ENCODE measurements at places on chromosomes 2 and 18.

- DNase-seq = no peak
Measured at GRCh38 chr2:32902174-32902573, 44.6 kb upstream of the LTBP1 start.

DNA sequence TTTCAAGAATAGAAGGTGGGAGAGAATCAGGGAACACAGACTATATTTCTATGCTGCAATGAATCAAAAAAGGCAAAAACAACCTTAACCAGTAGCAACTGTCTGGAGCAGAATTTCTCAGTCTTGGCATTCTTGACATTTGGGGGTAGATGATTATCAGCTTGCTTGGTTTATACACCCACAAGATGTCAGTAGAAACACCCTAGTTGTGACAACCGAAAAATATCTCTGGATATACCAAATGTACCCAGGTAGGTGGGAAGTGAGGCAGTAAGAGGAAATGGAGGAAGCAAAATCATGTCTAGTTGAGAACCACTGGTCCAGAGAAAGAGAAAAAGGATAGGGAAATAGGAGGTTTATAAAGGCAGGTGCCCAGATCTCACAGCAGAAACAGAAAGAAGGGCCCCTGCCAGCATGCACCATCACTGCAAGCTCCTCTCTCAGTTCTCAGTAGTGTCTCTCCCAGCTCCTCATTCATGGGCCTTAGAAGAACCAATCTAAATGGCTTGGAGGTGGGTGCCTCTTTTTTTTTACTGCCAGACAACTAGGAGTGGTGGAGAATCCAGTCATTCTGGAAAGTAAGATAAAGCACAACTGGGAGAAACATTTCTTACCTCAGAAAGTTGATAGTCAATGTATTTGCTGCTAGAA, 50.4 kb downstream of the MBD2 start:
- DNase-seq = no peak

- no peak for DNase-seq
Measured at GRCh38 chr2:218329826-218330593, 26.6 kb upstream of the CATIP start.

GRCh38 chr2:58045580-58046334, 849 bp upstream of the VRK2 start:
- DNase-seq = no peak

DNA sequence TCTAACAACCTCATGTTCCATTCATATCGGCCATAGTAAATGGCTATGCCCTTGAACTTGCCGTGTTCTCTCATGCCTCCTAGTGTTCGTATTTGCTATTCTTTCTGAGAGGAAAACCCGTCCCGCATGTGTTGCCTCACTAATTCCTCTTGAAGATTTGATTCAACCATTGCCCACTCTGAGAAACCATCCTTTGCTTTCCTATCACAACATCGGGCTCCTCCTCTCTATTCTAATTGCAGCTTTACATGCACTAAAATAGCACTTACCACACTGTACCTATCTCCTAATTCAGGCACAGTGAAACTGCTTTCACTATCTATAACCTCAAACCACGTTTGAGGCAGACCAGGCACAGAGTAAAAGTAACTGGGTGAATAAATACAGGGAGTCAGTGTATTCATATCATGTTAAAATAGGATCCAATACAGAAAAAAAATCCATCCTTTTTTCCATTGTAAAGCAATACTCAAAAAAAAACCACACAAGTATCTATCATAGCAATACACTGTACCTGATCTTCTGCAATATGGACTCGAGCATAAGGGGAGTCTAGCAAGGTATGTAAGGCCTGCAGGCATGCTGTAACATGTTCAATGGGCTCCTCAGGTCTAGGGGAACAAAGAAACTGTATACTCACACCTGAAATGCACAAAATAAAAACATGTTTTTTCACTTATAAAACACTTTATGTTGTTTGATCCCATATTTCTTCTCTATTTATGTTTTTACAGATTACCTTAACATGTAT, 39.0 kb upstream of the STRN start:
- no peak for DNase-seq

DNA sequence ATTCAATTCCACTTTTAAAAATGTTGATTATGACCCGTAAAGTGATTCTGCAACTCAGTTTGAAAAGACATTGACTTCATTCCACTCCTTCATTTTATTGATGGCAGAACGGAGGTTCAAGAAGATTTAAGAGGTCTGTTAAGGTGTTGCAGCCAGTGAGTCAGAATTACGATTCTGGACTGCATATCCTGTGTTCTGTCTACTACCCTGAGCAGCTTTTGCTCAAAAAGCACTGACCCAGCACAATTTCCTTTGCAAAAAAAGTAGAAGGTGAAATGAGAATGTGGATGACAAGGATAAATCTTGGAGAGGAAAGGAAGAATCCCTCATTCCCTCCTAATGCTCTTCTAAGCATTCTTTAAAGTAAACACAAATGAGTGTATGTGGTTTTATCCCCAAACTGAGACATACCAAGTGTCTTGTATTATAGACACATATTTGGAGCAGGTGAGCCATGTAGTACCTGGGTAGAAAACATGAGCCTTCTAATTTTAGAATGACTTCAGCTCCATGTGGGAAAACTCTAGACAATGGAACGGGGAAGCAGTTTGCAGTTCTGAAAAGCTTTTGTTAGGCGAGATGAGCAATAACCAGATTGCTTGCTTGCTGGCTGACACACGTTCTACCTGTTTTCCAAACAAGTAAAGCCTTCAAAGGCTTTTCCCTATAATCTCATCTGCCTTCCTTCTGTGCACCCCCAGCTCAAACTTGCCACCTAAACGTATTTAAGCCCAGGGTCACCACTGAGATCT, 44.7 kb downstream of the TGFA start:
- DNase-seq = no peak

DNA sequence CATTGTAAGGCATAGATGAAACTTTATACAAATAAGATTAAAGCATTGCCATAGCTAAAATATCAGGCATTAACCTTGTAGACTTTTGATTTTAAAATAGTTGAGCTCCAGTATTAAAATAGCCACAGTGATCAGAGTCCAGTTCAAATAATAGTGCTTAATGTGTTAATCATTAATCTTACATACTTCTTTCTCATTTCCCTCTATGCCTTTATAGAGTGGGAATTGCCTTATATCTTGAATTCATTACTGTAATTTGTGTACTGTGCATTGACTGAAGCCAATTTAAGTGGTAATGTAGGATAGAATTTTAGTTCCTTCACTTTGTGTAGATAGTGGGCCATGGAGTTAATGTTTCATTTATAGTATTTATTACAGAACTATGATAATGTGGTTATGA, 549.2 kb upstream of the VWC2L start:
- DNase-seq = no peak

DNA sequence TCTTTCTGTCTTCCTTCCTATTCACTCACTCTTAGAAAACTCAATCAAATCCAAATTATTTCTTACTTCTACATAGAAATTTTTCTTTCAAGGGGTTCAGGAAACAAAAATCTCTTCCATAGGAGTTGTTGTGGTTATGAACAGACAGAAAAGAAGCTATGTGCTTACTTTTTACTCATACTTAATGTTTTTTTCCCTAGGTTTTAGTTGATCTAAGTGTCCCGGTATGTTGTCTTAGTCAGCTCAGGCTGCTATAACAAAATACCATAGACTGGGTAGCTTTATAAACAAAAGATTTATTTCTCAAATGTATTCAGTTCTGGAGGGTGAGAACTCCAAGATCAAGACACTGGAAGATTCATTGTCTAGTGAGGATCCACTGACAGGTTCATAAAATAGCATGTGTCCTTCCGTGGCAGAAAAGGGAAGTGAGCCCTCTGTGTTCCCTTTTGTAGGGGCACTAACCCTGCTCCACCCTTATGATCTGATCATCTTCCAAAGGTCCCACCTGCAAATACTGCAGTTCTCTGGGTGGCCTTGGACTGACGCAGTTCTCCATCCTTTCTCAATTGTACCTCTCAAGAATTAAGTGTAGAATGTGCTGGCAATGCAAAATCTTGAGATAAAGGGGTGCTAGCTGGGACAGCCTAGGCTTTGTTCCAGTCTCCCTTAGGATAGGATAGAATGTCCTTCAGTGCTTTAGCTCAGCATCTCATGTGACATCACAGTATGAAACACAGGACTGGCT, 14.4 kb upstream of the VRK2 start:
- DNase-seq = no peak

DNA sequence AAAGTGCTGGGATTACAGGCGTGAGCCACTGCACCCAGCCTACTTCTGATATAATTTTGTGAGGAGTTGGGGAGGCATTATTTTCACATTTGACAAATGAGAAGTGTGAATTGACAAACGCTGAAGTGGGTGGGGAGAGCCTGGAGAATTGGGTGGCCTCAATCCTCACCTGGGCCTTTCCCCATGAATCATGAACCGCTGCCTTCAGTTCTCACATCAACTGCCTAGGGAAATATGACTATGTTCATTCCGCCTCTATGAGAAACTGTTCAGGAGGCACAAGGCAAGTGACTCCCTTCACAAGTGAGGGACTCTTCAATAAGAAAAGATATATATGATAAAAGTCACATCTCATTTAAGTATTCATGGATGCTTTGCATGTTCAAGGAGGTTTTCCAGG, 96.6 kb upstream of the RND3 start:
- DNase-seq = no peak

- DNase-seq = no peak
Measured at GRCh38 chr2:62687636-62688035, 17.9 kb upstream of the EHBP1 start.

- DNase-seq = no peak
Measured at GRCh38 chr2:25251422-25252273, 83.3 kb upstream of the POMC start.

- no peak for DNase-seq
Measured at GRCh38 chr2:9667826-9668225, 37.0 kb upstream of the YWHAQ start.

DNA sequence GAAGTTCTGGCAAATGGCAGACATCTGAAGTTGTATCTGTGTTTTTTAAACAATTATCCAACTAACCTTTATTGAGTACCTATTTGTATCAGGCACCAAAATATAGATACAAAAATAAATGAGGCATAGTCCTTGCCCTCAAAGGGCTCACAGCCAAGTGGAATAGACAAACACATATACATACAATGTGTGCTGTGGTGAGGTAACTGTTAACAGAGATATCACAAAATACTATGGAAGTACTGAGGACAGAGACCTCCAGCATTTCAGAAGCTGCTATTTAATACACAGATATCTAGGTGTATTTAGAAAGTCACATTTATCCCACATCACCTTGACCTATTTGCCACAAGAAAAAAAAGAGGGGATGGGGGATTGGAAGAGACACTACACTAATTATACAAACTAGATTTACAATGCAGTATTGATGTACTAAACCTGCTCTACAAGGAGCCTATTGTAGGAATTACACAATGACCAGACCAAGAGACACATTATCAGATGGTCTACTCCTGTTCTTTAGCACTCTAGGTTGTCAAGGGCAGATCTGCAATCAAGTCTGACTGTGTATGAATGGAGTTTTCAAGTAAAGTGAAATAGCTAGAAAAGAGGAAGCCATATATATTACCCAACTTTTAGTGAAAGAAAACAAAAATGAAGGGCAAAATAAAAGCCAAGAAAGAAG, 62.2 kb downstream of the SPIRE1 start:
- DNase-seq = no peak

- DNase-seq = no peak
Measured at GRCh38 chr18:34121200-34121721, 103.5 kb downstream of the NOL4 start.

DNA sequence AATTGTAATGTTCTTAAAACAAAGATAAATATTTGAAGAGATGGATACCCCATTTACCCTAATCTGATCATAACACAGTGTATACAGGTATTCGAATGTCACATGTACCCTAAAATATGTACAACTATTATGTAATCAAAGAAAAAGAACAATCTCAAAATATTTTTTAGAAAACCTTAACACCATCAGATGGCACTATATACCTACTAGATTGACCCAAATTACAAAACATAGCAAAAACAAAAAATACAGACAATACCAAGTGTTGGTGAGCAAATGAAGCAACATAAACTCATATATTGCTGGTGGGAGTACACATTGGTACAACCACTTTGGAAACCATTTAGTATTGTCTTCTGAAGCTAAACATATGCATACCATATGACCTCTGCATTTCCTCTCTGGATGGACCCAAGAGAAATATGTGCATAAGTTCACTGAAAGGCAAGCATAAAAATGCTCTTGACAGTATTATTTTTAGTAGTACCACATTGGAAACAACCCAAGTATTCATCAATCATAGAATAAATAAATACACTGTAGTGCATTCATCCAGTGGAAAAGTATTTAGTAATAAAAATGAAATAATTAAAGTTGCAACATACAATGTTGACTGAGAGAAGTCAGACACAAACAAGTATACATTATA, 55.8 kb downstream of the GDF7 start:
- DNase-seq = no peak

DNA sequence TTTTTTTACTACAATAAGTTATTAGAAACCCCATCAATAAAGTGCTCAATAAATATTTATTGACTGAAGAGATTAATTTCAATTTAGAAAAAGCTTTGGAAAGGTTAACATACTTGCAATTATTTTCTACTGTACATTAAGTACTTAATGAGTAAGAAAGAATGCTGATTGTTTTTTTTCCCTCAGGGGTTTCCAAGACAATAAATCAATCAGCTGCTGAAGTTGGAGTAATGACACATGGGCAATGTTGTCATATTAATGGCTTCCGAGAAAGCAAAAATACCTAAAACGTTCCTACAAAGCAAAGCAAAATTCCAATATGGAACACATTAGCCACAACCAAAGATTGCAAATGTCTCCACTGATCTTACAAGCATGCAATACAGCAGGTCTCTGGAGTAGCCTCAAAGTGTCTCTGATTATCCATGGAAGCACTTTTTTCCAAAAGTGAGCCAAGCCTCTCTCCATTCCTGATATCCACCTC, 66.7 kb downstream of the ZC3H6 start:
- DNase-seq = no peak

- DNase-seq = no peak
Measured at GRCh38 chr2:75828826-75829225, 118.1 kb upstream of the GCFC2 start.

- DNase-seq = no peak
Measured at GRCh38 chr18:41395695-41396094, 559.3 kb upstream of the PIK3C3 start.

GRCh38 chr18:12803069-12803936, 80.7 kb downstream of the PTPN2 start:
- DNase-seq = no peak

DNA sequence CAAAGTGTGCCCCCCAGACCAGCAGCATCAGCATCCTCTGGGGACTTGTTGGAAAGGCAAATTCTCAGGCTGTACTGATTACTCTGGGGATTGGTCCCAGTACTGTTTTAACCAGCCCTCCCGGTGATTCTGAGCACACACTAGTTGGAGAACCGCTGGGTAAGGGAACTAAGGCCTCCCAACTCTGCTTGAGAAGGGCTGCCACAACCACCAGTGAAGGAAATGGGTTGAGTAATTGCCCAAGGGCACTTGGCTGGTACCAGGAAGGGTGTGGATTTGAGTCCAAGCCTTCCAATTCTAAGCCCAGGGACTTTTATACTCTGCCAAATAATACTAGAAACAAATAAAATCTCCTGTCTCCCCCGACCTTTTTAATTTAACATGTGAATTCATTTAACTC, 219.9 kb downstream of the SETBP1 start:
- DNase-seq = no peak

GRCh38 chr2:241958818-241959545, 89.5 kb downstream of the RTP5 start:
- DNase-seq = no peak

GRCh38 chr2:148861367-148861766, 13.7 kb upstream of the KIF5C start:
- no peak for DNase-seq
